ENCODE measurements at places on chromosomes 7 and 10.

- DNase-seq, result no peak
Measured at GRCh38 chr7:44289341-44290251, 35.8 kb downstream of the CAMK2B start.

DNA sequence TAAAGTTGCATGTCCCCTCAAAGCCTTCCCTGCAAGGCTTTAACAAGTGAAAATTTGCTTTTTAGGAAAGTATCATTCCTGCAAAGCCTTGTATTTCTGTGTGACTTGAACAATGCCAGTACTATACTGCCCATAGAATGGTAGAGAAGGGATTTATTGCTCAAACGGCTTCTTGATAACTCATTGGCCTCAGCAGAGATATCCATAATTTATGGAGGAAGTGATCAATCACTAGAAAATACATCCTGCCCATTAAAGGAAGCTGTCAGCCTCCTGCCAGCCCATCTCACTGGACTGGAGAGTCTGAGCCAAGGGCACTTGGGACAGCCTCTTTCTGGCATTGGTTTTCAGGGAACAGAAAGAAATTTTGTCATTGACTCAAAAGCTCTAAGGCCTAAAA is 152.6 kb downstream of the XPNPEP1 start:
- no peak for DNase-seq

DNA sequence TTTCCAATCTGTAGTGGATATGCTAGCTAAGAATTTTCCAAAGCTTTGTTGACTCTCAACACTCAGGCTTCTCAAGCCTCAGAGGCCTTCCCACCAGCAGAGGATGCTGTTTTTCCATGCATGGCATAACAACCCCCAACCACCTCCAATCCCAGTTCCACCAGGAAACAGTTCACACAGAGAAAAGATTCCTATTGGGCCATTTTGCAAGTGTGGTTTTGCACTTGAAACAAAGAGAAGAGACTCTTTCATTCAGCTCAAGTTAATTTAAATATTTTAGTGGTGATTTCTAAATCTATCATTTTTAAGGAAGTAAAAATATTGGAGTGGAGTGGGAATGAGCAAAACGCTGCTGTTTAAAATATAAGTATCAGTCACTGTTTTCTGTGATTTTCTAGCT is 105.6 kb upstream of the COL1A2 start:
- no peak for DNase-seq

DNA sequence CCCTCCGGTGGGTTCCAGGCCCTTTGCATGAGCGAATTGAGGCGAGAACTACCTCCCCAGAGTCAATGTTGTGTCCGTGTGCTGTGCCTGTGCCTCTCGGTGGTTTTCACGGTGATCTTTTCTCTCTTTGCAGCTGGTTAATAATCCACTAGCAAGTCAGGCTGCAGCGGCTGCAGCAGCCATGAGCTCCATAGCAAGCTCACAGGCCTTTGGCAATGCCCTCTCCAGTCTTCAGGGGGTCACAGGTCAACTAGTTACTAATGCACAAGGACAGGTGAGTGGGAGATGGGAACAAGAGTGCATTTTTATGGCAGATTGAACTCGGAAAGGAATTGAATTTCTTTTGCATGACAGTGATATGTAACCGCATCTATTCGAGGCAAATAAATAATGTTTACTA is 159.7 kb upstream of the YAE1 start:
- DNase-seq, result no peak

DNA sequence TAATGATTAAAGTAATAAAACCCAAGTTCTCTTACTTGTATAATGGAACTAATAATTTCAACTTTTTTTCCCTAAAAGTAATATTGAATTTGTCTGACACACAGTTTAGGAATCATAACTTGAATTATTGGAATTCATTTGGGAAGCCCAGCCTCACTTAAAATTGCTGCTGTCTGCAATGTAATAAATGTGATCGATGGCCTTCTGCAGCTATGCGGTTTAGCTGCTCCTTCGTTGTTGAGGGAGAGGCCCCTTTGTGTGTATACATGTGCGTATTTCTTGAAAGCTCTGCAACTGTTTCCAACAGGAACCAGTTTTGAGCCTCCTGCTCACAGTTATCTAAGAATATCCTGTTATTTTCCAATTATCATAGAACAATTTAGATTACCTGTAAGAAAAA is 152.5 kb downstream of the AKR1D1 start:
- no peak for DNase-seq

DNA sequence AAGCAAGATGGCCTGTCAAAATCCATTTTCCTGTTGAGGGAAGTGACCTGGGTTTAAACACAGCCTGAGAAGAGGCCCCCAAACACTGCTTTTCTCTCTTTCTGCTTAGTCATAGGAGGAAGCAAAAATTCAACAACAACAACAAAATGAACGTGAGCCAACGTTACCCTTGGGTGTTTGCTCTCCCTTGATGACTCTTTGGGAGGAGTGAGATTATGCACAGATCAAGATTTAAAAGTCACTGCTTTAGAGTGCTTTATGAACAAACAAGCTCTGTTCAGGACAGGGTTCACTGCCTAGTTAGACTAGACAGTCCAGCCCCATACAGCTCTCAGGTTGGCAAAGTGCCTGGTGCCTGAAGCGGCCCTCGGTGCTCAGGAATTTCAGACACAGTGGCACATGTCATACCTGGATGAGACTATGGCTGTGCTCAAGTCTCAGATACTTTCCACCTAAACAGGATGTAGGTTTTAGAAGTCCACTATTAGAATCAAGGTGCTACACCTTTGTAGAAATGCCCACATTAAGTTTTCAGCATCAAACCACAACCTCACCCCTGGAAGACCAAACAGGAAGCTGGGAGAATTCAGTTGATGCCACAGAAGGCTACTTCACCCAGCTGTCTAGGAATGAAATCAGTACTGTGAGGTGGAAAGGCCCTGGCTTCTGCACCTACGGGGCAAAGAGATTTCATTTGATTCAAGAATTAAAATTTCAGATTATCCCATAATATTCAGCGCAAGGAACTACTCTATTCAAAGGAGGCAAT is 38.7 kb downstream of the DENND11 start:
- no peak for DNase-seq

DNA sequence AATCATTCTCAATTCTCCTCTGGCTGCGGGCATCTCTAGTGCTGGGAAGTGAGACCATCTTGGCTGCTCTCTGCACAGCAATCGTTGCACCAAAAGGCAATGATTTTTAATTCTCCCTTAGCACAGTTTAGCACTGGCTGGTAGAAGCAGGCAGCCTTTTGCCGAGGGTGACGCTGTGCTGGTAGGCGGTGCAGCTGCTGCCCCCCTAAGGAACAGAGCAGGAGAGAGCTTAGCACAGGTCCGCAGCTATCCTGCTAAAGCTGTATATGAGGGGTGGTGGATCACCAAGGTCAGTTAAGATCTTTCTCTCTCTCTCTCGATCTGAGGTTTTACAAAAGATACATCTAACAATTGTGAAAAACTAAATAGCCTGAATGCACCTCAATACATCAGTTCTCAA is 390.1 kb downstream of the GATA3 start:
- DNase-seq, result peak; percentile 12

DNA sequence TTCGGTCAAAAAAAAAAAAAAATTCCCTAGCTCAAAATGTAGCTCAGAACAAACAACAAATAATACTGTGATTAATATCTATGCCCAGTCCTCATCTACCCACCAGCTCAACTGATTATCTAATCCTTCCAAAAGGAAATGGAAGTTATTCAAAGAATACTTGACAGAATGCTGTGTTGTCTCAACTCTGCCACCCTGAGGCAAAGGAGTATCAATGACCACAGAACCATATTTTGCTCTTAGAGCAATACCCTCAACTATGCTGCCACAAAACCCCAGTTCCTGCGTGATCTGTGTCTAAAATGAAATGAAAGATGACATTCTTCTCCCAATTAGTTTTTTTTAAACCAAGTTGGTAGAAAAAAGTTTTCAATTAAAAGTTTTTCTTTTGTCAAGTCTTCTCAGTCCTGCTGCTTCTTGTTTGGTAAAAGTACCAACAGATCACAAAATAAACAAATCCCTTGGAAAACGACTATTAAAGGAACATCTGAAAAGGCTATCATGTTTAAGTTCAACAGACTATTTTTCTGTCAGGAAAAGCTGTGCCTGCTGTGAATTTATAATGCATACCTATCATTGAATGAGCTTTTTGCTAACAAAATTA is 21.6 kb downstream of the RBM28 start:
- DNase-seq, result no peak

DNA sequence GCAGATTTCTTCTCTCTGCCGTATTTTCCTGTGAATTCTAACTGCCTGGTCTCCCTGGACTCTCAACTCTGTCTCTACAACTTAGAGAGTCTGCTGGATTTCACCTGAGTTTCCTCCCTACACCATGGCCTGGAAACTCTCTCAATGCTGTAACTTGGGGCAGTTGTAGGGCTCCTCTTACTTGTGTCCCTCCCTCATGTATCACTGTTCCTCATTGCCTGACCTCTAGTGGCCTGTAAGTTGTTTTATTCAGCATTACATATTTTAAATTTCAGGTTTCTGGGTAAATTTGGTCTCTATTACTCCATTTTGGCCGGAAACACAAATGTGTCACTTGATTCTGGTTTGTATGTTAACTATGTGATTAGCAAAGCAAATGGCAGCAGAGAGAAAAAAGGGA is 70.9 kb downstream of the DYNC1I1 start:
- DNase-seq, result no peak

- DNase-seq, result no peak
Measured at GRCh38 chr7:24874791-24875190, 105.2 kb downstream of the OSBPL3 start.

- DNase-seq, result no peak
Measured at GRCh38 chr7:18049262-18049661, 21.6 kb upstream of the PRPS1L1 start.

DNA sequence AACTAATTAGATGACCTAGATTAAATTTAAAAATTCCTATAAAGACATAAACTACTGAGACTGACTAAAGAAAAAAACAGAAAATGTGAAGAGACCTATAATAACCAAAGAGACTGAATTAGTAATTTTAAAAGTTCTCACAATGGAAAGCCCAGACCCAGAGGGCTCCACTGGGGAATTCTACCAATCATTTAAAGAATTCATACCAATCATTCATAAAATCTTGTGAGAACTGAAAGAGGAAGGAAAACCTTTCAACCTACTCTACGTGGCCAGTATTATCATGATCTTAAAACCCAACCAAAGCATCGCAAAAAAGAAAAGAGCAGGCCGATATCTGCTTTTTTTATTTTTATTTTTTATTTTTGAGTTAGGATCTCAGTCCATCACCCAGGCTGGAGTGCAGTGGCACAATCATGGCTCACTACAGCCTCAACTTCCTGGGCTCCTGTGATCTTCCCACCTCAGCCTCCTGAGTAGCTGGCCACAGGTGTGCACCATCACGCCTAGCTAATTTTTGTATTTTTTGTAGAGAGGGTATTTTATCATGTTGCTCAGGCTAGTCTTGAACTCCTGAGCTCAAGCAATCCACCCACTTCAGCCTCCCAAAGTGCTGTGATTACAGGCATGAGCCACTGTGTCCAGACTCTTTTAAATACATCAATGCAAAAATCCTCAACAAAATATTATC is 48.6 kb downstream of the DGKI start:
- DNase-seq, result no peak

- DNase-seq, result no peak
Measured at GRCh38 chr7:143288836-143289235, 685 bp downstream of the CASP2 start.

- no peak for DNase-seq
Measured at GRCh38 chr10:104931612-104932134, 290.6 kb downstream of the SORCS3 start.

GRCh38 chr7:46383605-46384004 is 462.5 kb upstream of the IGFBP3 start:
- no peak for DNase-seq

DNA sequence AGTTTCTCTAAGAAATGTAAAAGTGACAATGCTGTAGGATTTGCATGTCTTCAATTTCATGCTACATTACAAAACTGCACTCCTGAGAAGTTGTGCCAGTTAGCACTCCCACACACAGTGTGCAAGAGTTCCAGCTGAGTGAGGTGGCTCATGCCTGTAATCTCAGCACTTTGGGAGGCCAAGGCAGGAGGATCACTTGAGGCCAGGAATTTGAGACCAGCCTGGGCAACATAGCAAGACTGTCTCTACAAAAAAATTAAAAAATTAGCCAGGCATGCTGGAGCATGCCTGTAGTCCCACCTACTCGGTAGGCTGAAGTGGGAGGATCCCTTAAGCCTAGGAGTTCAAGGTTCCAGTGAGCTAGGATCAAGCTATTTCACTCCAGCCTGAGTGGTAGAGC is 44.6 kb downstream of the FRA10AC1 start:
- no peak for DNase-seq

GRCh38 chr10:1299041-1299726 is 243.0 kb downstream of the WDR37 start:
- no peak for DNase-seq

DNA sequence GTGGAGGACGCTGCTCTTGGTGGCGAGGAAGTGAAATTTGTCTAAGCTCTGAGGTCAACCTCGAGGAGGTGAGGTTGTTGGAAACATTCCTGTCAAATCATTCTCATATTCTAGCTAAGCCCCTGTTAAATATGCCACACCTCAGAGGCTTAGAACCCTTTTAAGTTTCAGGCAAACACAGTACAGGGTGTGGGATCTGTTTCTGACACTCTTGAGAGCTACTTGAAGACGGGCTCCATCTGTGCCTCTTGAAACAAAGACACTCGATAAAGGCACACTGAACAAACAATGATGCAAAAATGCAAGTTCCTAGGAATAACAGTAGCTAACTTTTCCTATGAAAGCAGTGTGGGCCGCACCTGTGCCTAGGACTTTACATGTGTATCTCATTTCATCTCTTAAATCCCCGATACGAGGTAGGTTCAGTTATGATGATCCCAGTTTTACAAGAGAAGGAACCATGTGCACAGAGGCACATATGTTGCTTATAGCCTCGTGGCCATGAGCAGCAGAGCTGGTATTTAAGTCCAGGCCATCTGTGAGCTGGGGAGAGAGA is 299.2 kb downstream of the CCDC3 start:
- no peak for DNase-seq

GRCh38 chr7:158049271-158049670 is 538.4 kb downstream of the PTPRN2 start:
- DNase-seq, result no peak

DNA sequence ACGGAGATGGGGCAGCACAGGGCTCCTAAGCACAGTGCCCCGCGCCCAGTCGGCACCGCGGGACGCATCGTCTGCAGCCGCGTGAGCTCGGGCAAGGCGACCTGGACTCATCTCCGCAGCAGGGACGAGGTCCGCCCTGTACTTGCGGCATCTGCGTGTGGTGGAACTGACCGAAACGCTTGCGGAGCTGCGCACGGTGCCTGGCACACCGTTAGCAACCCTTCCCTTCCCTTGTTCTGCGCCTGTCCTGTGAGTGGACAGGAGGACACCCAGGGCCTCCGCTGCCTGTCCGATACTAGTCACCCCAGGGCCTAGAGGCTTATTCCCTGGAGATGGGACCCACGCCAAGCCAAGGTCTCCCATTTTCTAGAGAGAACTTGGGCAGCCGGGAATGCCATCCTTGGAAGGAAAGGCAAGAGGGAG is 98.5 kb downstream of the WDR11 start:
- DNase-seq, result no peak

Measured in stimulated activated CD4-positive, alpha-beta T cell treated with anti-CD3 and anti-CD28 coated beads, Interleukin-1b, Interleukin-23, amount 100 ng/mL, for 4 hours (primary cell).